Retina (tissue), 1 donor: ENCODE measurements at places on chromosomes 6 and 20.

DNA sequence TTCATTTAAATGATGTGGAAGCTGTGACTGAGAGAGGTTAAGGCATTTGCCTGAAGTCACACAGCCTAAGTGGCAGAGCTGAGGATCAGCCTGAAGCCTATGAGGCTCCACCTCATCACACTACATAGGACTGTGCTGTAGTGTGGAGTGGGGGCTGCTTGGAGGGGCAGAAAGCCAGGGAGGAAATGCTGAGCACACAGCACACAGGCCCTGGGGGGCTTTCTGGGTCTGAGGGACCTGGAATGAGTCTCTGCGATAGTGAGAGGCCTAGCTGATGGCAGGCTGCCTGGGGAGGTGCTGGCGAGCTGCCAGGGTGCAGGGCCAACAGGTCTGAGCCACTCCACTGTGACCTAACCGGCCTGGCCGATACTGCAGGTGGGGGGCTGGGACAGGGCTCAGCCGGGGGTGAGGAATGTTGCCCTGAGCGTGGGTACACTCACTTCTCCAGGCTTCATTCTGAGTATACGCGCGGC, 2.2 kb upstream of the ARHGAP40 start:
- no peak for DNase-seq

GRCh38 chr20:62088258-62089127, 22.8 kb upstream of the TAF4 start:
- no peak for DNase-seq

GRCh38 chr20:35034145-35034544, 58.5 kb downstream of the TRPC4AP start:
- DNase-seq = no peak

DNA sequence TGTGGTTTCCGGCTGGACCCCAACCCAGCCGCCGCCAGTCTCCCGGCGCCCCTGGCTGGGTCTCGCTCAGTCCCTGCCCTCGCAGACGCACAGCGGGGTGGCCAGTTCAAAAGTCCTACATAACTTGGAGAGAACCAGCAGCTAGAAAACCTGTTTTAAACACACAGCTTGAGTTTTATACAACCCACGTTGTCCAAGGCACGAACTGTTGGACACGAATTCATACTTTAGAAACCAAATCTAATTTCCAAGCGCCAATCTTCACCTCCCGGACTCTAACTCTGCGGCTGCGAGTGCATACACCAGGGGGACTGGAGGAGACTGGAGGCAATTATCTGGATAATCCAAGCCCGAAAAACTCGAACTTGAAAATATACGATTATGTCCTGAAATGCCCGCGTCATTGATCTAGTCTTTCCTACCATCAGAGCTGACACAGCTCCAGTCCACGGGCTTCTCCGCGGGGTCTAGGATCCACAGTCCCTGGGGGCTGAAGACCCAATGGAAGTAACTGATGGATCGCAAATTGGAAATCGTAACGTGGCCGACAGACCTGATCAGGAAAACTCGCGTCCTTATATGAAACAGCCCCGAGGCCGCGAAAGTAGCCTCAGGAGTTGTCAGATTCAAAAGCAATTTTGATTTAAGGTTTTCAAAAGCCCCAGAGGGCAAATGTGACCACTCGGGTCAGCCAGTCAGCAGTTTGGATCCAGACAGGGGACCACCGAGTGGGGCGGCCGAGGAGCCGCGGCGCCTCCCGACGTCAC, 843 bp upstream of the HEY2 start:
- DNase-seq = peak; percentile 82

- DNase-seq = no peak
Measured at GRCh38 chr6:5041955-5042354, 38.1 kb upstream of the RPP40 start.

GRCh38 chr20:62823688-62824475, 7.0 kb downstream of the COL9A3 start:
- no peak for DNase-seq

DNA sequence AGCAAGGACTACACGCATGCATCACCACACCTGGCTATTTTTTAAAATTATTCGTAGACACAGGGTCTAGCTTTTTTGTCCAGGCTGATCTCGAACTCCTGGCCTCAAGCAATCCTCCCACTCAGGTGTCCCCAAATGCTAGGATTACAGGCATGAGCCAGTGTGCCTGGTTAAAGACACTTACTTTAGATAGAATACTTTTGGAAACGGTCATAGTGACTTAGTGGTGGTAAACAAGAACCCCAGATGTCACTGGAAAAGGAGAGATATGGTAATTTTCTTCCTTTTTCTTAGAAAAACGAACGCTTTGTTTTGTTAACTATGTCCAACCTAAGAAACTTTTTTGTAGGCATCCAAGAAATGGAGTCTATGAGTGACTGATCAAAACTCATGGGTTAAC, 137.3 kb downstream of the TFAP2B start:
- no peak for DNase-seq

DNA sequence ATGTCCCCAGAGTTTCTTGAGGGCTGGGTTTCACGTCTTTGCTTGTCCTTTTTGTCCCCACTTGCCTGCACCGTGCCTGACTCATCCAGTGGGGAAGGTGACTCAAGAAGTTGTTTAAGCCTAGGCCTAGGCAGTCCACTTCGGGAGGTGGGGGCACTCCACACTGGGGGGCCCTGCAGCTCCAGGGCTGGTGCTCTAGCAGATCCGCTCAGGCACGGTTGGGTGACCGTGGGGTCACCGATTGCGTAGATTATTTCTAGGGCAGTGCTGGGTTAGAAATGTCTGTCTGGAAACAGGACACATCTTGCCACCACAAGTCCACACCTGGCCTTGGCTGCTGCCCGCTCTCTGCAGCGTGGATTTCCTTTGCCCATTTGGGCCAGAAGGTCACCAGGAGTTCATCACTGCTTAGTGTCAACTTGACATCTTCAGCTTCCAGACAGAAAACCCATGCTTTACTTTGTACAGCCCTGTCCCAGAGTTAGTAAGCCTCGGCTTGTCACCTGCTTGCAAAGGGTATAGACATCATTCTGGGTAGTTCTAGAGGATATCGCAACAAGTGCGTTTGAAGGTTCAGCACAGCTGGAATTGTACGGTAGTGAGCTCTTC, 13.6 kb upstream of the C20orf144 start:
- DNase-seq = peak; percentile 36

DNA sequence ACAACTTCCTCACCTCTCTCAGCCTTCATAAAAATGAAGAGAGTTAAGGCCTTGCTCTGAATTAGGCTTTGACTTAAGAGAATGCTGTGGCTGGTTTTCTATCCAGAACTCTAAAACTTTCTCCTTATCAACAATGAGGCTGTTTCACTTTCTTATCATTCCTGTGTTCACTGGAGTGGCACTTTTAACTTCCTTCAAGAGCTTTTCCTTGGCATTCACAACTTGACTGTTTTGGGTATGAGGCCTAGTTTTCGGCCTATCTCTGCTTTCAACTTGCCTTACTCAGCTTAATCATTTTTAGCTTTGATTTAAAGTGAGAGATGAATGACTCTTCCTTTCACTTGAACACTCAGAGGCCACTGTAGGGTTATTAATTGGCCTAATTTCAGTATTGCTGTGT, 4.3 kb upstream of the LOC128125822 start:
- DNase-seq = no peak

GRCh38 chr6:143400258-143401067, 50.0 kb downstream of the ADAT2 start:
- no peak for DNase-seq

- no peak for DNase-seq
Measured at GRCh38 chr6:14660806-14661579, 543.4 kb downstream of the CD83 start.

- no peak for DNase-seq
Measured at GRCh38 chr20:63500151-63500901, 1.4 kb upstream of the EEF1A2 start.

- DNase-seq = no peak
Measured at GRCh38 chr6:75266716-75267291, 17.8 kb downstream of the TMEM30A start.
